ENCODE measurements at places on chromosomes 4 and X. TPM values are rescaled to one million over a fixed set of nuclear protein-coding genes. Genes with fewer than 3 reads are reported as not detected.

FABP2 gene
- total RNA-seq, result not detected

- DNase-seq, result no peak
Measured at GRCh38 chr4:21948347-21949072, at the start of gene KCNIP4. Gene KCNIP4, minus strand, starts transcription at chr4:21948772.

TMLHE gene
- 6.1 TPM for total RNA-seq

CHRNA9 gene
- total RNA-seq, result not detected

GRCh38 chr4:113179091-113179490, 129.6 kb downstream of the ANK2 start:
- DNase-seq, result no peak

DDX53 gene
- total RNA-seq, result not detected

PTCHD1 gene
- not detected for total RNA-seq

KLB gene
- total RNA-seq, result under 0.01 TPM

GRCh38 chr4:77184974-77185373, 28.0 kb downstream of the CCNG2 start:
- DNase-seq, result no peak

DNA sequence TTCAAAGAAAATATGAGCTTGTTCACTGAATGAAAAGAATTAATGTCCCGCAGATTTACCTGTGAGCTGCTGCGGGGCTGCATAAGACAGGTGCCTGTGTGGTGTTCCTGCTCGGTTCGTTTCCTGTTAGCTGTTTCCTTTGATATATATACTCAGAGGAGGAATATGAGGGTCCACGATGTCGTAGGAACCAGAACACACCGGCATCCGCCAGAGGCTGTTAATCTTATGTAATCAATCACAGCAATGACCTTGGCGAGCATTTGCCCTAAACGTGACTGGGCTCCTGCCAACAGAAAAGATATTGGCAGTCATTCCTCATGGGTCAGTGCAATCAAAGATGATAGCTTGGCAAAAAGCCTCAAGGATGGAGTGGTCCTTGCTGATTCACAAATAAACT, 260.1 kb downstream of the EVC2 start:
- no peak for DNase-seq

FTSJ1 gene
- total RNA-seq, result 31.7 TPM

GRCh38 chr4:110623718-110624397, 981 bp upstream of the PITX2 start:
- DNase-seq, result no peak

PDZD4 gene
- 0.60 TPM for total RNA-seq

- peak; percentile 66 for DNase-seq
Measured at GRCh38 chr4:106369456-106370060, 980 bp upstream of the GIMD1 start.

GRCh38 chr4:108116423-108117168, 52.1 kb downstream of the LEF1 start:
- no peak for DNase-seq

DNA sequence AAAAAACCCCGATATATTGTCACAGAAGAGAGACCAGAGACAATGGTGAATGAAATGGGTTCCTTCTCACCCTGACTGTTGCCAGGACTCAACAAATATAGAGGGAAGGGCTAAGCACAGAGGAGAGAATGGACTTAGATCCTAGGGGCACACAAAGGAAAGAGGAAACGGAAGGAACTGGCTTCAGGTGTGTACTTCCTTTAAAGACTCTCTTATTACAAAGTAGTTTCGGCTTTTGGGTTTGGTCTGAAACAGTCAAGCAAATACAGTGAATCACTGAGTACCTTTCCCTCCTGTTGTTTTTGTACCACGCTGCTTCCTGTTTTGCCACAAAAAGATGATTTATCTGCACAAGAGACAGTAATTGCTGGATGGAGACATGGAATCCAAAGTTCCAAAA, 46.1 kb upstream of the S100G start:
- DNase-seq, result peak; percentile 19

DNA sequence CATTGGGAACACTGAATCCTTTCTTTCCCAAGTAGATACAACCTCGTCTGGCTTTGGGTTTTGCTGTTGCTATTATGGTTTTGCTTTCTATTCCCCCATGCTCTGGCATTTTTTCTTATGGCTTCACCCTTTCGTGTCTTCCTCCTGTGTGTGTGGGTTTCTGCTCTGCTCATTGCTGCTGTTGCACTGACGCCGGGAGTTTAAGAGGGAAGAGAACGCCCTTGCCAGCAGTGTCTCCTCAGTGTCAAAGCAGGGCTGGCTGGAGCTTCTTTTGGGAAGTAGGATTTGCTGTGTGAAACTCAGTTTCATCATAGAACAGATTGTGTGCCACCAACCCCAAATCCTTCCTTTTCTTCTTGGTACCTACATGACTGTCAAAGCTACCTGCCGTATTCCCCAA, 63.7 kb downstream of the CLDN22 start:
- DNase-seq, result no peak

KDR gene
- 177 TPM for total RNA-seq

CXorf65 gene
- total RNA-seq, result not detected

DNA sequence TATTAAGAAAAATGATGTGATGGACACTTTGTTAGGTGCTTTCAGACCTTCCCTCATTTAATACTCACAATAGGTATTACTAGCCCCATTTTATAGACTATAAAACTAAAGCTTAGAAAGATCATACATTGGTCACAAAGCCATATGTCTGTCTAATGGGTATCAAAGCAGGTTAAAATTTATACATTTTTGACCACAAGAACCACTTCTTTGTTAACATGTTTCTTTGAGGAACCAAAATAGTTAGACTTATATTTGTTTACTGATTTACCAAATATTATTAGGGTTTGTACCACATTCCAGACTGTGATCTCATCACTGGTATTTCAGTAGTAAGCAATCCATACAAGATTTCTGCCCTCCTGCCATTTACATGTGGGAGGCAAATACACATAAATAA, 363.3 kb downstream of the NAF1 start:
- no peak for DNase-seq

GRCh38 chr4:54384563-54384962, 155.5 kb downstream of the PDGFRA start:
- DNase-seq, result peak; percentile 47

GRCh38 chrX:10676235-10676957, 56.0 kb upstream of the MID1 start:
- no peak for DNase-seq

- DNase-seq, result peak; percentile 12
Measured at GRCh38 chrX:348461-349117, 30.0 kb upstream of the GTPBP6 start.

DNA sequence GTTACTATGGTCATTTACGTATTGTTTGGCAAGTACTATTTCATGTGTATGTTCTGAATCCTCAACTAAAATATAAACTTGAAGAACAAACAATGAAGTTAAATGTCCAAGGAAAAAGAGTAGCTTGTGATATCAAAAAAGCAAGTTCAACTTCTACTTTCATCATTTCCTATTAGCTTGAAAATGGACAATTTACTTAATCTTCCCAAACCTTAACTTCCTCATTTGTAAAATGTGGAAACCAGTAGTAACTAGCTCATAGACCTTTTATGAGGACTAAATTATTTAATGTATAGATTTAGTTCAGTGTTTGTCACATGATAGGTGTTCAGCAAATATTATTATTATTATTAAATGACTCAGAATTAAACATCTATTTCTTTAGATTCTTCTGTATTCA, 276.8 kb upstream of the TET2 start:
- no peak for DNase-seq

MAGEC3 gene
- total RNA-seq, result not detected

DNA sequence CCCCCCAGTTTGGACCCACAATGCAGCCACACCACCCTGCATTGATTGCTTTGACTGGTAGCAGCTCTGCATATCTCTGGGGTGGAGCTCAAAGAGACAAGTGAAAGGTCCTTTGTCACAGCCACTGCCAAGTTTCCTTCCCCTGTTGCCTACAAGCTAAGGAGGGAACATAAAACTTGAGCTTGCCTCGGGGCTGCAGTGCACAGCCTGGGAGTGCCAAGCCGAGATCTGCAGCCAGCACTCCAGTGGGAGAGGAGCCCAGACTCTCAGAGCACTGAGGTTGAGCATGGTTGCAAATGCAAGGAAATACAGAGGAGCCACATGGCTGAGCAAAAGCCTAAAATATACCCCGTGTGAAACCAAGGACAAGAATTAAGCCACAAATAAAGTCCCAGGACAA, 142.2 kb downstream of the DKK2 start:
- no peak for DNase-seq

SSX4 gene
- total RNA-seq, result not detected

DNA sequence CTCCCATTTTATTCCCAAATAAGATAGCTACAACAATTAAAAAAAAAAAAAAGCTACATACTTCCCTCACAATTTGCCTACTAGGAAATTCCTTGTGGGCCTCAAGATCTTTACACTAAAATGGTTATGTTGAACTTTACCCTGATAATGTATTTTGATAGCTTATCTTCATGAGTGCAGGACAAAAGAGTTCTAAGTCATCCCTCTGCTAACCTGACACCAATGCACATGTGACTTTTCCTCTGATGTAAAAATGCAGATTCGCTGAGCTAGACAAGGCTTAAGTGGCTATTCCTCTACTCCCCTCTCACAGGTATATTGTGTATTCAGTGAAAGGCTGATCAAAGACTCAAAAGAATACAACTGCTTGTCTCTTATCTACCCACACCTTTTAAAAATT, 22.5 kb downstream of the ELF2 start:
- DNase-seq, result no peak

RTL9 gene
- not detected for total RNA-seq

TLR10 gene
- not detected for total RNA-seq

GNPDA2 gene
- 11.7 TPM for total RNA-seq

- peak; percentile 61 for DNase-seq
Measured at GRCh38 chrX:11953615-11954014, 184.7 kb upstream of the FRMPD4 start.

DNA sequence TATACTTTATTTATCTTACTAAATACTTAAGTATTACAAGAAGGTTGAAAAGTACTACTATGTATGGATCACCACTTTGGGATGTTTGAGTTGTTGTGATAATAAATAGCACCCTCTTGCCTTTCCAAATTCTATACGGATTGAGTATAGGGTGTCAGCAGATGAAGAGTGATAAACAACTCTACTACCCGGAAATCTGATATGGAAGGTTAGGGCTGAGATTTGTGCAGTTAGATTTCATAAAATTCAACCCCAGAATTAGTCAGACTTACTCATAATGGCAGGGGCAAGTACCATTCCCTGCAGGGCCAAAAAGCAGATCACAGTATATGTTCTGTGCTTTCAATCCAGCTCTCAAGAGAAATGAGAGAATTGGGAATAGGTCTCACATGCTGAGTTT, 1008.9 kb upstream of the PCDH7 start:
- no peak for DNase-seq

DNA sequence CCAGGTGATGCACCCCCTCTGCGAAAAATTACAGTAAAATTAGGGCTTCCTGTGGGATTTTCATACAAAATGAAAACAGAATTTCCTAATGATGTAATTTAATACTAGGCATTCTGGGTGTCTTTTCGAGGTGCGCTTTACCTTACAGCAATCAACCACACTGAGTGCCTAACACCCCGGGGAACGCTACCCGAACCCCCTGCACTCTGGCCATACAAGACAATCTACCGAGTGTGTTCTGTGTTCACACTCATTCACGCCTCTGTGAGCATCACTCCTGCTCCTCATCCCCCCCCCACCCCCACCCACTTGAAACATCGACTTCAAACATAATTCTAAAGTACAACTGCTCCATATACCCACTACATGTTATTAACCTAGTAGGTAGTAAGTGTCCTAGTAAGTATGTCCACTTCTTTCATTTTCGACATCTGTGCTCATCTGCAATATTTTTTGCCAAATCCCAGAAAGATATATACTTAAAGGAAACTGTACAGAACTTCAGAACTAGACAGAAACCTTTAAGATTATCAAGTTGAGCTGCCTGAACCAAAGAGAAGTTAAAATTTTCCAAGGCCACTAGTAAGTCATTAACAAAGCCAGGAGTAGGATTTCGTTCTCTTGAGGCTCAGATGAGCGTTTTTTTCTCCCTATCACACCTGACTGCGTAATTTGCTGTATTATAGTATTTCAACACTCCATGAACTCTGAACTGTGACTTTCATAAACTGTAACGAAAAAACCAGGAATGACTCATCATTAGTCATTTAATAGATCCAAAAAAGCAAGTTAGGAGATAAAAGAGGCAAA, 80.0 kb downstream of the FAT1 start:
- DNase-seq, result no peak

RELL1 gene
- 129 TPM for total RNA-seq

NIPAL1 gene
- 0.20 TPM for total RNA-seq

- peak; percentile 45 for DNase-seq
Measured at GRCh38 chrX:70026112-70026850, 23.5 kb downstream of the AWAT2 start.

DNA sequence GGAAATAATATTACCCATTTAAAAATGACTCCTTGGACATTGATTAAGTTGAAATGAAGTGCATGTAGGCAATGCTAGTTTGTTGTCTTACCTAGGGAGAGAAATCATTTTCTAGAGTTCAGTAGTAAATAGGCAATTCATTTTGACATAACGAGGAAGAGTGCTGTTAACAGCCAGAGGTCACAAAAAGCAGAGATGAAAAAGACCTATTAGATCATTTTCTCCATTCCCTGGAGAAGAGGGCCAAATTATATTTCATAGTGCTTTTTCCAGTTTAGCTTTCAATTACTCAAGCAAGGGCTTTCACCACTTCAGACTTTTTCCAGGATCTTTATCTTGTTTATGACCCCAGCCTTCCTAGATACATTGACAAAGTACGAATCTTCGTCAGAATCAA, 374.3 kb upstream of the GALNT7 start:
- no peak for DNase-seq

PNMA5 gene
- not detected for total RNA-seq

GRCh38 chrX:81890521-81890920, 688.6 kb downstream of the SH3BGRL start:
- DNase-seq, result no peak

- DNase-seq, result no peak
Measured at GRCh38 chrX:125404667-125405160, 85.0 kb downstream of the TEX13C start.

PLXNB3 gene
- total RNA-seq, result 2.4 TPM

CDS1 gene
- total RNA-seq, result not detected

DNA sequence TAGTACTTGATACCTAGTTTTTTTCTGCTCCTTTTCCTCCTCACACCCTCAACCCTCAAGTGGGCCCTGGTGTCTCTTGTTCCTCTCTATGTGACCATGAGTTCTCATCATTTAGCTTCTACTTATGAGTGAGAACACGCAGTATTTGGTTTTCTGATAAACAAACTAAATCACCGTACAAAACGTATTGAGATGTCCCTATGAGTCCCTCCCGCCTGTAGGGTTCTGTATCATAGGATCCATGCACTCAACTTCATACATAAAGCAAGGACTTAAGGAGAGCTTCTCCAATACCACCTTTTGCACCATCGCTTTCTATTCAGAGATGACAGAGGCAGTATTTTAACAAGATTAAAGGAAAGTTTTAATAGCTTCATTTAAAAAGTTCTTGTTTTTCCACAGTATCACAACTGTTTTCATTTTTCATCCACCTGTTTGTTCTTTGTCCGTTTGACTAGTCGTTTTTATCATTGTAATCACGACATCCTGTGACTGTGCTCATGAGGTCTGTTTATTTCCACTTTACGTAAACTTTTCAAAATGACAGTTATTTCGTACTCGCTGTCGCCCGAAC, 457 bp upstream of the RAB9A start:
- DNase-seq, result no peak

GRCh38 chrX:9308426-9308825, 156.4 kb upstream of the TBL1X start:
- no peak for DNase-seq

AREG gene
- 0.22 TPM for total RNA-seq

GRCh38 chr4:2560167-2560566, 23.7 kb downstream of the FAM193A start:
- DNase-seq, result no peak

CWH43 gene
- not detected for total RNA-seq

- DNase-seq, result peak; percentile 67
Measured at GRCh38 chr4:109803924-109804571, 2.2 kb upstream of the CFI start.

All from lung microvascular endothelial cell (primary cell).